NCI-H2081 (cell line): ENCODE measurements at places on chromosomes 7 and 10.

GRCh38 chr10:36385693-36386092 is 739.7 kb upstream of the ANKRD30A start:
- DNase-seq = no peak

DNA sequence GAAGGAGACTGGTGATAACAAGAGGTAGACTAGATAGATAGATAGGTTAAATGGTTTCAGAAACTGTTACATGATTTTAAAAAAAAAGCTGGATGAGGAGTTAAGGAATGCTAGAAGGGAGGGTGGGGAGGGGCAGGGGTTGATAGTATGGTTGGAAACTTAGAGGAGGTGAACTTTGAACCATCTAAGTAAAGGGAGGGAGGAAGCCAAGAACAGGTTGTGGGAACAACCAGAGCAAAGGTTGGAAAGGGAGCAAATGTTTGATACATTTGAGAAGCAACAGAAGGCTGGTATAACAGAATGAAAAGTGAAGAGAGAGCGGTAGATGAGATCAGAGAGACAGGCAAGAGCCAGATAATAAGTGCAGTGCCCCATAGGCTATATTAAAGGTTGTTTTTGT is 224.8 kb downstream of the FOXP2 start:
- DNase-seq = no peak

- no peak for DNase-seq
Measured at GRCh38 chr10:11180228-11180627, 162.6 kb downstream of the CELF2 start.

DNA sequence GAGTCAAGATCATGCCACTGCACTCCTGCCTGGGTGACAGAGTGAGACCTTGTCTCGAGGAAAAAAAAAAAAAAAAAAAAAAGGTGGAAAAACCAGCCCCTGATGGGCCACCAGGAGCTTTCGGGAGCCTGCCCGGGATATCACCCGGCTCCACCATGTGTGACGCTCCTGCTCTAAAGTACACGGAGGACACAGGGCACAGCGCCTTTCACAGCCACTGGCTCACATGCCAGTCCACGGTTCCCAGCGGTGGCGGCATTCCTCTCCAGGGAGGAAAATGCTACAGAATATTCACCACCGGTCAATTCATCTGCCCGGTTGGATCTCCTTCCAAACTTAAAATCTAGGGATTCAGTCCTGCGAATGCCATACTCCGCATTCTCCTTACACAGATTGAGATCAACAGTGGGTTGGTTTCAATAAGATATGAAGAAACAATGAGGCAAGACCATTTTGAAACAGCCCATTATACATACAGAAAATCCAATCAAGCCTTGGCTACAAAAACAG is 81.2 kb downstream of the CTBP2 start:
- no peak for DNase-seq
